ENCODE measurements at places on chromosomes 7 and 10. TPM values are rescaled to one million over a fixed set of nuclear protein-coding genes. Genes with fewer than 3 reads are reported as not detected.

GRCh38 chr7:111041577-111041976 is 49.4 kb upstream of the LRRN3 start:
- no peak for DNase-seq

GRCh38 chr7:5139998-5140397 is 50.0 kb upstream of the WIPI2 start:
- DNase-seq, result no peak

The ASIC3 gene
- total RNA-seq, result 3.3 TPM

DNA sequence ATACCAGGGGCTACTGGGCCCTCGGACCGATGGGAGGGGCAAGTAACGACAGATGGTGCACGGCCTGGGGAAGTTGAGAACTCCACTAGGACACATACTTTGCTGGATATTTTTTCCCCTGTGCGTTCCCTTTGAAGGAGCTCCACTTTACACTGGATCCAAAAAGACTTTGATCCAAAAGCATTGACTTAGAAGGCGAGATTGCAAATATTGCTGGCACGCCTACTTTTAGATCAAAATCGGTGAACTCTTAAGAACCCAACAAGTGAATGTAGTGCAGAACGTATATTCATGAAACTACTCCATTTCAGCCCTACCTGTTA is 436 bp upstream of the SLC25A13 start:
- DNase-seq, result no peak

GRCh38 chr7:954330-955238 is at the start of gene ADAP1:
TSS of gene ADAP1 (minus strand) at chr7:954680. CDS start at chr7:954477, 203 bp downstream.
- DNase-seq, result no peak

Data from breast epithelium (tissue), 4 donors.